ENCODE measurements at places on chromosomes 6 and 20.
A peak's percentile ranks its signal among the peaks of the same experiment; 100 is the strongest.

DNA sequence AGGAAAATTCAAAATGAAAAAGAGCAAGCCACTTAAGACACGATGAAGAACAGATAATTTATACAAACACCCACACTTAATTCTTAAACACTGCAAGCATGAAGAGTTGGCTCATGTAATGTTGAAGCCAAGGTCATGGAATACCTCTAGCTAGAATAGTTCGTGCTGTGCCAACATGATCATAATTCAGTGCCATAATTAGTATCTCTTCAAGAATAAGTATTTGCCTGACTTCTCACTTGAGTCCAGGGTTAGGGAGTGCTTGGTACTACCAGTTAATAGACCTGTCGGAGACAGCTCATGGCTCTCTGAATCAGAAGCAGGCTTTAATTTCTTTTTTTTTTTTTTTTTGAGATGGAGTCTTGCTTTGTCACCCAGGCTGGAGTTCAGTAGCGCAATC, 206.3 kb downstream of the UNC5CL start:
- no peak for DNase-seq

- DNase-seq, result no peak
Measured at GRCh38 chr6:53744321-53744720, 50.5 kb upstream of the LRRC1 start.

DNA sequence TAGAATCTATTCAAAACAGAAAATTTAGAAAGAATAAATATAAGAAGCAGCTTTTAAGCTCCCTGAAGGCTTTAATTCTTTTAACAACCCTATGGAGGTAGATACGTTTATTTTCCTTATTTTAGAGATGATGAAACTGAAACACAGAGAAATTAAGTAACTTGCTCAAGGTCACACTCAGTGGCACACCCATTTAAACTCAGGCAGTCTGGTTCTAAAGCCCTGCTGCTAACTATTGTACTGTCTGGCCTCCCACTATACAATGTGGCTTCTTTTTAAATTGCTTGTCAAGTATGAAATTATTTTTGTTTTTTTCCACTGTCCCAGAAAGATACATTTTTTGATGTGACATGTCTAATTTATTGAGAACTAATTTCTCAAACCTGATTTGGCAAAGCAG, 55.7 kb downstream of the FAM217A start:
- no peak for DNase-seq

DNA sequence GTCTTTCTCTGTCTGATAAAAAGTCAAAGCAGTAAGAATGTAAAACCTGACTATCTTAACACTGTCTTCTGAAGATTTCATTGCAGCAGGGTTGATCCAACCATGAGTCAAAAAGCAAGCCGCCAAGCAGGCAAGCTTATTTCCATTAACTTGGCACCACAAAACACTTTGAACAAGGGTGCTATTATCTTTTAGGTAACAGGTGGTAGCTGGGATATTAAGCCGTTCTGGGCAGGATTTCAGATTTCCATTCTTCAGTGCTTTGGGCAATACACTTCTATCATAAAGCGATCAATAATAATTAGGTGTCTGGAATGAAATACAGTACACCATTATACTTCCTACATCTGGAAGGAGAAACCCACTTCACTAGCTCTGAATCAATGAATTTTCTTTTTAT, 181.9 kb downstream of the TBC1D7 start:
- no peak for DNase-seq

- no peak for DNase-seq
Measured at GRCh38 chr20:64149141-64149540, 15.1 kb upstream of the MYT1 start.

DNA sequence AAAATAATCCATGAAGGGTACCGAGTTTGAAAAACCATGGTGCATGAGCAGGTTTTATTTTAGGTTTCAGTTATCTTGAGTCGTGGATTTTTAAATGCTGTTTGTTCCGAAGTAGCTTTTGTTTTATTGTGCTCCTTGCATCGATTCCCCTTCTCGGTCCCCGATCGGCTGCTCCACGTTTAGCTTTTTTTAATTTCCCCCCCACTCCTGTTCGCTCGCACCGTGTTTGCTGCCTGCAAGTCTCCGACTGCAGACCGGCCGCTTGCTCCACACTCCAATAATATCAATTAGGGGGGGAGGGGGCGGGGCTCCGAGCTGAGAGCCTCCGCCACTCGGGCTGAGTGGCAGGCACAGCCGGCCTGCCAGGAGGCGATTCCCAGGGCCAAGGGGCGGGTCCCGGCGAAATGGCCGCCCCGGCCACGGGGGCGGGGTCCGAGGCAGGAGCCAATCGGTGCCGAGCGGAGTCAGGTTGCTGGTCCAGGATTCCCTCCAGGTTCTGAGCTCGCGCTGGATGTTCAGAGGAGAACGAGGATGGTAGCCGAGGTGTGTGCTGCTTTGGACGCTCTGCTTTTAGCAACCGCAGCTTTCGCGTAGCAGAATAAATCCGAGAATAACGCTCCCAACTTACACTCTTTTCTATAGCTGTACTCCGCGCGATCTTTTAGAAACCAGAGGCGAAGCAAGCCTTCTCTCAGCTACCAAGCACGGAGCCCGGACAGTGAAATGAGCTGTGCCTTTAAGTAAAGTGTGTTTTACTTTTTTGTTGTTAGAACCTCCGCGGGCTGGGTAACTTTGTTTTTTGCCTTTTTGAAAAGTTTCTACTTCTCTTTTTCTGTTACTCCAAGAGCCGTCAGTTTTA, at the start of gene EPHA7:
Gene EPHA7 (minus strand): TSS at position 256 of the 859 bp plus-strand sequence. CDS start 218 bp downstream, at position 38.
- peak; percentile 19 for DNase-seq

Measured in activated CD8-positive, alpha-beta memory T cell treated with anti-CD3 and anti-CD28 coated beads, Interleukin-2, amount 50 U/mL, for 4 hours (primary cell).